GM12865 (cell line): ENCODE measurements at places on chromosomes 6 and 20.
A peak's percentile ranks its signal among the peaks of the same experiment; 100 is the strongest.

- DNase-seq: peak; percentile 94
Observed at GRCh38 chr6:317448-318144, 25.3 kb downstream of the DUSP22 start.

DNA sequence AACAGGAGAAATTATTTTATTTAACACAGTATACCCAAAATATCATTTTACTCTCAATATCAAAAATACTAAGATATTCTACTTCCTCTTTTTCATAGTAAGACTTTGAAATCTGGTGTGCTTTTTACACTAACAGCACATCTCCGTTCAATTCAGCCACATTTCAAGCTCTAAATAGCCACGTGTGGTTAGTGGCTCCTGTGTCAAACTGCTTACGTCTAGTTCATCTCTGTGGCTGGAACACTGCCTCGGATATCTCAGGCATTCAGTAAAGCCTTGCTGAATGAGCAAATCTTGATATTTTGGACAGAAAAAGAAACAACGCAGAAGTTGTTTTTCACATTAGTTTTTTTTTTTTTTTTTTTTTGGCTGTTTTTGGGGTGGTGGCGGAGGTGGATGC, 136.1 kb downstream of the EYA4 start:
- DNase-seq: no peak

- DNase-seq: peak; percentile 76
Observed at GRCh38 chr6:28742668-28743270, 181.0 kb downstream of the TRIM27 start.

- DNase-seq: no peak
Observed at GRCh38 chr6:86215323-86215722, 572.6 kb upstream of the SYNCRIP start.
